Stimulated activated CD4-positive, alpha-beta T cell treated with anti-CD3 and anti-CD28 coated beads, Interleukin-1b, Interleukin-23, amount 100 ng/mL, for 1 hour (primary cell): ENCODE measurements at places on chromosomes 3 and 15.

DNA sequence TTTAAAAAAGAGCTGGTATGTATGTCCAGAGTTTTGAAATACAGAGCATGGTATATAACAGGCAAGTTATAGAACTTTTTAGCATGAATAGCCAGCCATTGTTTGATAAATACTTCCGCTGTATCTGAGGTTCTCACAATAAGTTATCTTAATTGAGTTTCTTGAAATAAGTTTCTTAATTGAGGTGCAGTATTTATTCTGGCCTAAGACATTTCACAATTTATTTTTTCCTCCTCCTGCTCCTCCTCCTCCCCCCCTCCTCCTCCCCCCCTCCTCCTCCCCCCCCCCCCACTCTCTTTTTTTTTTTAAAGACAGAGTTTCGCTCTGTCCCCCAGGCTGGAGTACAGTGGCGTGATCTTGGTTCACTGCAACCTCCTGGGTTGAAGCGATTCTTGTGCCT, 83.4 kb downstream of the VPS8 start:
- DNase-seq, result no peak

DNA sequence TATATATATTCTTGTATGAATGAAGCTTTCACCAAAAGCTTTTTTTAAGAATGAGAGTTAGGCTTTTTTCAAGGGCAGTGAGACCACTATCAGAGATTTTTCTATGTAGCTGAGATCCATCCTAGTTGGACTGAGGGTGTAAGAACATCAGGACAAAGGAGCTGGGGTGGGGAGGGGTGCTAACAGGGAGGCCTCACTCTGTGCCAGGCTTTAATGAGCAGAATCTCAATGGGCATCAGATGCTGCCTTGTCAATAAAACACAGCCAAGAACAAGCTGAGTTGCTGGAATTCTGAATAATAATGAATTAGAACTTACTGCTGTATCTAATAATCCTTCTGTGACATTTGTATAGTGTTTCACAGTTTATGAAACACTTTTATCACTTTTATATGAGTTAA, 41.4 kb upstream of the USP3 start:
- no peak for DNase-seq

GRCh38 chr3:173630849-173631248, 233.3 kb downstream of the NLGN1 start:
- no peak for DNase-seq

- no peak for DNase-seq
These were observed 17.0 kb downstream of the SOX2 start for GRCh38 chr3:181728470-181729340.

DNA sequence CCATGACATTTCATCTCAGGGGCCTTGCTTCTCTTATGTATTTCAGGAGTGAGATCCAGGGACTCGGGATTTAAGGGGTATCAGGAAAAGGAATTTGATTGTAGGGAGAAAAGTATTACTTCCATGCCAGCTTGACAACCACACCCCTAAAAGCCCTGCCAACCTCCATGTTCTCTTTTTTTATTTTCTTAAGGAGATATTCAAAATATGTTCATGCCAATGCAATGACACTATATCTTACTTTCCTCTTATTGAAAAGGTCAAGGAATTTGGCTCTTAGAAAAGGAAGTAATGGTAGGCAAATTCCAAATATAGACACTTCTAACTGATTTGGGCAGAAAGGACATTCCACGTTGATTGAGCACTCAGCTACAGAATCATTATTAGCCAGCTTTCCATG, 407.5 kb upstream of the NECTIN3 start:
- no peak for DNase-seq

- no peak for DNase-seq
These were observed 103.0 kb downstream of the PGPEP1L start for GRCh38 chr15:98904544-98904943.

DNA sequence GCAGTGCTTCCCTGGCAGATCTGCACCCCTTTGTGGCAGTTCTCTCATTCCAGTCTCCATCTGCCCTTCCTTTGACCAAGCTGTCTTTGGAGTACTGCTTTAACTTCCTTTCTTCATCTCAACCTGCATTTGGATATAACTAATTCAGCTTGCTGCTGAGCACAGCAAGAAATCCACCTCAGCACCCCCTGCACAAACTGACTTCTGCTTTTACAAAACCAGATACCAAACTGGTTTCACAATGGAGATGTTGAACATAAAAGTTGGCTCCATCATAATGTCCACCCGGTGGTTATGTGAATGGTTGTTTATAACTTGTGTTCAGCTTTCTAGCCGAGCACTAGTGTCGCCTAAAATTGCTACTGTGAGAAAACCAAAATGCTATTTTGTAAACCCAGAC, 341.1 kb upstream of the SEMA6D start:
- DNase-seq, result no peak

DNA sequence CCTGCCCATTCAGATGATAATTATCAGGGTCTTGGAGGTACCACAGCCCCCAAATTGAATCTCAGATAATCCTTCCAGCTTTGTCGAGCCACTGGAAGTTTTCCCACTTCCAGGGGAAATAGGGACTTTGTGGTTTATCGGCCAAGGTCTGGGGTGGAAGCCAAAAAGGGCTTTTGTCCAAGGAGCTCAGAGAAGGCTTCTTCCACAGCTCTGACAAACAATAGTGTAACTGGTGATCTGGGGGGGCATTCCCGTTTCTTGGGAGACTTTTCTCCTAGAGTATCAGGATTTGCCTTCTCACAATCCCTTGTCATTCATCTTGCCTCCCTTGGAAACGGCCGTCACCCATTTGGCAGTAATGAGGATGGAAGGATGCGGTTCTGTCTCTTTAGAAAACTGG, 18.4 kb downstream of the SRGAP3 start:
- DNase-seq, result no peak

DNA sequence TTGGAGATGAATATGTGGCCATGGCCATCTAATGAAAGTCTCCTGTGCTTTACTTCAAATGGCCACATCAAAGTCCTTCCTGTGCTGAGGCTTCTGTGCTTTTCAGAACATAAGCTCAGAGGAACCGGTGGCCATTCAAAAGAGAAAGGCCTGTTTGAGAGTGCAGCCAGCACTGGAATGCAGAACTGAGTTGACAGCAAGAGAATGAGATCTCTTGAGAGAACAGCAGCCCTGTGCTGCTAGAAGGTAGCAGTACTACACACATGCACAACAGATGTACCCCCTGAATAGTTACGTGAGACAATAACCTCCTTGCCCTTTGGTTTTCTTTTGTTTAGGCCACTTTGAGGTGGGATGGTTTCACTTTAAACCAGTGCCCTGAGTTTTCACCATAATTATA, 292.5 kb downstream of the PTPRG start:
- no peak for DNase-seq

DNA sequence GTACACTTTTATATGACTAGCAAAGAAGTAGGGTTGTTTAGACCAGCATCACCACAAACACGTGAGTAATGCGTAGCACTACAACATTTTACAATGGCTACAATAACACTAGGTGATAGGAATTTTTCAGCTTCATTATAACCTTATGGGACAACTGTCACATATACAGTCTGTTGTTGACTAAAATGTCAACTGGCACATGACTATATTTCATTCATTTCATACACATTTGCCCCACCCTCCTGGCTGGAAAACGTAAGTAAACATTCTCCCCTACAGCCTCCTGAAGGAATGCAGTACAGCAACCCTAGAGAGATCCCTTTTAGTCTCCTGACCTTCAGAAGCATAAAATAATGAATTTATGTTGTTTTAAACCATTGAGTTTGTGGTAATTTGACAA, 16.2 kb downstream of the RIOX2 start:
- DNase-seq, result no peak

DNA sequence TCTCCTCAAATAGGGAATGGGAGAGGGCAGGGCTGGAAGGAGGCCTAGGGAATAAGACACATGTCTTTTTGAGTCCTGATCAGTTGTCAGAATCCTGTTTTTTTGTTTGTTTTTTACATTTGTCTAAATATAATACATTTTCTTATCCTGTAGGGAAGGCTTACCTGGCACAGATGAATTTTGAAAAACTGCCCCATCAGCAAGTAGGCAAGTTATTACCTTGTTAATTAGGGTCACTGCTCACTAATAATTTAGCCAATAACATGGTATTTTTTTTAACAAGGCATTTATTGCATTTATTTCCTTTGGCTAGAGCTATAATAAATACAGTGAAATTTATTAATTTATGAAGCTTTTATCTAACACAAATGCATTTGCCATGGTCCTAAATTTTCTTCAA, 423.2 kb upstream of the ONECUT1 start:
- DNase-seq, result no peak

- no peak for DNase-seq
These were observed 33.6 kb downstream of the RAF1 start for GRCh38 chr3:12630292-12630691.

- DNase-seq, result no peak
These were observed 27.1 kb downstream of the FILIP1L start for GRCh38 chr3:100087198-100087597.

- no peak for DNase-seq
These were observed 65.1 kb upstream of the FAM3D start for GRCh38 chr3:58731673-58732072.

DNA sequence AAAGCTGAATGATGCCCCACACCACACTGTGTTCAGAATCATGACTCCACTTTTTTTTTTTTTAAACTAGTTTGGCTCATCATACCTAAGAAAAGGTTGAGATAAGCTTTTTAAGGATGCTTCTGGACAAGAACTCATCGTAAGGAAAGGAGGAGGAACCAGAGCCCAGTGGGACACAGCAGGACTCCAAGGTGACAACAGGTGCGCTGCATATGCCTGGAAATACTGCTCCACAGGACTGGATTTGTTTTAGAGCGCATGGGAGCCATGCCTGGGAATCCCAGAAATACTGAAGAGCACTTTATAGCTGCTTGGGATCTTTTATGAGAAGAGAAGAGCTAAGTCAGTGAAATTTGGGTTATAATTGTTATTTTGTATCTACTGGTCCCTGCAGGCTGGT, 93.4 kb downstream of the NEDD4 start:
- no peak for DNase-seq

- DNase-seq, result no peak
These were observed 146.9 kb downstream of the SV2B start for GRCh38 chr15:91246998-91247397.

- no peak for DNase-seq
These were observed 131.6 kb upstream of the CMC1 start for GRCh38 chr3:28109829-28110228.

DNA sequence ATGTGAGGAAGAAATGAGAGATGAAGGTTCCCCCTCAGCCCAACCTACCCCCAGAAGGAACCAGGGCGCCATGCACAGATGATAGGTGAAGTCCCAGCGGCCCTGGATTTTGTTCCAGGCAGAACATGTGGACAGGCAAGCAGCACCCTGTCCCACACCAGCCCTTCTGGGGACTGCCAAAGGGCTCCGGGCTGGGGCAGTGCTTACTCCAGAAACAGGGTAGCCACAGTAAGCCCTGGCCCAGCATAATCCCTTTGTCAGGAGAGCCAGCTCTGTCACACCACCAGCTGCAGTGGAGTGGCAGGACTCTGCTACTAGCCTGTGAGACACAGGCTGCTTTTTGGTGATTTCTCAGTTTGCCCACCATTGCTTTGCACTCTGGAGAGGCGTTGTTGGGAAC, 6.3 kb downstream of the FBXL22 start:
- DNase-seq, result no peak

GRCh38 chr3:144119633-144120032, 148.0 kb downstream of the DIPK2A start:
- no peak for DNase-seq

DNA sequence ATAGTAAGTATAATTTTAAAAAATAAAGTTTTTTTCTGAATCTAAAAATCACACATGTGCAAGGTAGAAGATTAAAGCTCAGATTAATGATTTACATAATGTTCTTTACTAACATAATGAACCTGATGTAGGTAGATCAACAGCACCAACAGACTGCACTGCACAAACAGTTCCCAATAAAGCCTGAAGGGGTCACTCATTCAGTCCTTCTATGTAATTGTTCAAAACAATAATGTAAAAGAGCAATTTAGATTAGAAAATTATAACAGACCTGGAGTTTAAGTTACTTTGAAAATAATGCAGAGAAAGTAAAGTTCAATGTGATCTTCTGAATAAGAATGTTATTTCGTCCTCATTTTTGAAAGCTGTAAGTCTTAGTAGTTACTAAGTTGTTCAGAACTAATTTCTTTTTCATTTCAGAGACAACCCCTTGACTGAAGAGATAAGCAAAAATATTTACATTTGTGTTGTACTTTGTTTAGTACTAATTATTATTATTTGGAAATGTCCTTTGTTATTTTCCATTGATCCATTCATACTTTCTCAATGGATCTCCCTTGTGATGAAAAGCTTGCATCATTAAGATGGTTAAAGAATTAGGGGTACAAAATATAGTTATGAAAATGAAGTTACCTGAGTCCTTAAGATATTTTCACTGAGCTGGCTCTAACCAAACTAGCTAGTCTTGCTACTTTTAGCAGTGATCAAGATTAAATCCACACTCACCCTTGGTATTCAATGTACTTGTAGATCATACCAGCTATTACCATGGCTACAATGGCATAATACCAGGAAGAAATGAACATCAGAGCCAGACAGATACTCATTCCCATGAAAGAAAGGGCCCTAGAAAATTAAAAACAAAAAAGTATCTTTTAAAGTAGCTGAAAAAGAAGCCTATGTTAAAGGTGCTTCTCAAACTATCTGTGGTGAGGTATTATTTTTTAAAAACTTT, 16.8 kb downstream of the EMC4 start:
- DNase-seq, result no peak

- no peak for DNase-seq
These were observed 65.2 kb downstream of the TBL1XR1 start for GRCh38 chr3:177131927-177132636.

DNA sequence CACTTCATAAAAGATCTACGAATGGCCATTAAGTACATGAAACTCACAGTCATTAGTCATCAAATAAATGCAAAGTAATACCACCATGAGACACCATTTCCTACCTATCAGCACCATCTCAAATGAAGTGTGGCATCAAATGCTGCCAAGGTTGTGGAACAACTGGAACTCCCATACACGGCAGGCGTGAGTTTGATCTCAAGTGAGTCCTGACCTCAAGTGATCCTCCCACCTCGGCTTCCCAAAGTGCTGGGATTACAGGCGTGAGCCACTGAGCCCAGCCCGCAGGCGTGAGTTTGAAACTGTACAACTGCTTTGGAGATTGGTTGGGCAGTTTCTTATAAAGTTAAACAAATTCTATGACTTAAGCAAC, 28.8 kb upstream of the HDAC11 start:
- DNase-seq, result no peak

- no peak for DNase-seq
These were observed 666.5 kb downstream of the SQOR start for GRCh38 chr15:46301291-46301690.

DNA sequence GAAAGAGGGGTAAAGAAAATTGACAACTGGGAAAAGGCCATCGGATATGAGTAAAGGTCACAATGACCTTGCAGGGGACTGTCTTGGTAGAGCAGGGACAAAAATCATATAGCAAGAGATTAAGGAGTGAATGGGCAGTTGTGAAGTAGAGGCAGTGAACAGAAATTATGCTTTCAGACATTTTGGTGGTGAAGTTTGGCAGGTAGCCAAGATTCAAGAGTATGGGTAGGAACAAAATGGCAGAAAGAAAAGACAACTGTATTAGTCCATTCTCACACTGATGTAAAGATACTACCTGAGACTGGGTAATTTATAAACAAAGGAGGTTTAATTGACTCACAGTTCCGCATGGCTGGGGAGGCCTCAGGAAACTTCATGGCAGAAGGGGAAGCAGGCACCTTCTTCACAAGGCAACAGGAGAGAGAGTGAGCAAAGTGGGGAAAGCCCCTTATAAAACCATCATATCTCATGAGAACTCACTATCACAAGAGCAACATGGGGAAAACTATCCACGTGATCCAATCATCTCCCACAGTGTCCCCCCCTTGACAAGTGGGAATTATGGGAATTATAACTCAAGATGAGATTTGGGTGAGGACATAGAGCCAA, 84.0 kb downstream of the CGNL1 start:
- no peak for DNase-seq
